ENCODE measurements at places on chromosomes 13 and 19. TPM values are rescaled to one million over a fixed set of nuclear protein-coding genes. Genes with fewer than 3 reads are reported as not detected.

- peak; percentile 70 for DNase-seq
These were observed 13.7 kb downstream of the KLHL26 start for GRCh38 chr19:18650468-18651041.

Gene RASL11A
- total RNA-seq = 2.9 TPM

GRCh38 chr19:5308451-5309437, 31.9 kb downstream of the PTPRS start:
- DNase-seq = peak; percentile 49

Gene GPR12
- not detected for total RNA-seq

GRCh38 chr19:2455851-2456570, 748 bp downstream of the LMNB2 start:
- no peak for DNase-seq

- DNase-seq = no peak
These were observed 6.3 kb downstream of the BCAT2 start for GRCh38 chr19:48804496-48804895.

Gene SHC2
- total RNA-seq = 7.9 TPM

All from myocyte (in vitro differentiated cells).